ENCODE measurements at places on chromosomes 12 and 14.

GRCh38 chr14:105043641-105044040 lies 21.6 kb downstream of the GPR132 start:
- no peak for DNase-seq

- no peak for DNase-seq
Measured at GRCh38 chr12:105748806-105749600, 389.8 kb downstream of the NUAK1 start.

DNA sequence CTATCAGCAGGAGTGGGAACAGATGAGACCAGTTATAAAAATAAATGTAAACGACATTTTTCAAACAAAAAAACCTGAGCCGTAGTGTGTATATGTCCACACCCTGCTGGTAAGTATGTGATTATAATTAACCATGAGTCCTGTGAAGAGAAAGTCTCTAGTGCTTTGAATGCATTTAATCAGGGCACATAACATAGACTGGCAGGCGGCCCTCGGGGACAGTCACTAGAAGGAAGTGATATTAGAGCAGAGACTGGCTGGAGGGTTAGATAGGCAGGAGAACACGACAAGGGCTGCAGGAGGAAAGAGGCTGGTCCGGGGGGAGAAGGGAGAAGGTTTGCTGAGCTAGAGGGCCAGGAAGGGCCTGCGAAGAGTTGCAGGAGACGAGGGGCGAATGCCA lies 23.8 kb upstream of the ELK3 start:
- no peak for DNase-seq

DNA sequence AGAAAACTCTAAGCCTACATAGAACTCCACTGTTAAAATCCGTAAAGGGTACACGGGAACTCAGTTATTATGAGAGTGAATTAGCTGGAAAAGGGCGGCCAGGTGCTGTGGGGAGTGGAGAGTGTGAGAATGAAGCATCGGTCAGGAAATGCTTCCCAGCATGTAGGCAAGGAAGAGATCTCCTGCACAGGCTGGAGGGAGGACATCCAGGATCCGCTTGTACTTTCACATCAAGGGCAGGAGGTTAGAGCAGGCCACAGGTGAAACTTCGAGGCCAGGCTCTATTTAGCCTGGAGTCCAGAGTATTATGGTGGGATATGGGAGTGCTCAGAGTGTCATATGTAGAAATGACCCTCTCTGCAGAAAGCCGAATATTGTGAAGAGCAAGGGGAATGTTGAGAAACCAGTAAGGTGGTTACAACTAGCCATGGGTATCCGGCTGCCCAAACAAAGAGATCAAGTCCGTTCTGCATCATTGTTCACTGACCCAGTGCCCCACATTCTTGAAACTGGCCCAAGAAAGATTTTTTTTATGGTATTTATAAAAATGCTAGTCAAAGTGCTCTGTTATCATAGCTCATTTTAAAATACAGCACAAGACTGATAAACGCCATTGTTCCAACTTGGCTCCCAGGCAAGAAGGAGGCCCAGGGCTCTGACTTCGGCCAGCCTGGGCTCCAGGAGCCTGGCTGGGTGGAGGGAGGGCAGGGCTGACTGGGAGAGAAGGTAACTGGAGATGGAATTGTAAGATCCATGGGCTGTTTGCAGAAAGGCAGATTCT lies 79.4 kb upstream of the HIF1A start:
- no peak for DNase-seq

GRCh38 chr14:91067186-91067585 lies 6.7 kb upstream of the RPS6KA5 start:
- no peak for DNase-seq

- DNase-seq: no peak
Measured at GRCh38 chr14:77902811-77903210, 102.9 kb downstream of the ADCK1 start.

- no peak for DNase-seq
Measured at GRCh38 chr14:38366374-38366773, 110.5 kb upstream of the CLEC14A start.

GRCh38 chr14:88252498-88252897 lies 70.6 kb downstream of the KCNK10 start:
- no peak for DNase-seq

DNA sequence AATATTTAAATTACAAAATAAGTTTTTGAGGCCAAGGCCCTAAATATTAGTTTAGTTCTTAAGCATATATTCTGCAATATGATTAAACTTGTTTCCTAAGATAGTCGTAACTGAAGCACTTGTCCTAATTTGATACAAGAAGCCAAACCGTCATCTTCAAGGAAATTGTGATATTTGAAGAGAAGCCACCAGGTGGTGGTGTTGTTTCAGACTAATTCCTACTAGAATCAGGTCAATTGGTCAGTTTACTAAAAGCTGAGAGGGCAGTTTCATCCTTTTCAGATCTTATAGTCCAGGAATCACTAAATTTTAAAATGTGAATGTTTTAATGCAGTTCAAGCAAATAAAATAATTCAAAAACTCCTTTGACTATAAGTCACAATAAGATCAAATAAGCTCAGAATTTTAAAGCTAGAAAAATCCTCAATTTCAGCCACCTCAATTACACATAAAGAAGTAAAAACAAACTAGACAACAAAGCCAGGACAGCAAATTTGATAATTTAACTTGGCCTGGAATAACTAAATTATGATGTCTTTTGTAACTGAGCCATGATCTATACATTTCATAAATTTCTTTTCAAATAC lies 7.1 kb upstream of the ARL1 start:
- DNase-seq: no peak

DNA sequence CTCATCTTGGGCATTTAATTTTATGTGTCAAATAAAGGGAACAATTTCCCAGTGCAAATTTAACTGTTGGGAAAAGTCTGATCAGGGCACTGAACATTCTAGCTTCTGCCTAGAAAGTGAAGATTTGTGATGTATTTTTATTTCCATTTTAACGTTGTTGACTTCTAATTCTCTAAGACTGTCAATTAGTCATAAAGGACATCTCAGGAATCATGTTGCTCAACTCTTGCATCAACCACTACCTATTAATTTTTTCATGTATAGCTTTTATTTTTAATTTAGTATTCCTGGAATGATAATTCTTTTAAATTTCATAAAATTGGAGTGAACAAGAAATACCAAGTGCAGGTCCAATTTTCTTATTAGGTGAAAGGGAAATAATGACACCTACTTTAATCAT lies 87.9 kb upstream of the METAP2 start:
- DNase-seq: no peak

DNA sequence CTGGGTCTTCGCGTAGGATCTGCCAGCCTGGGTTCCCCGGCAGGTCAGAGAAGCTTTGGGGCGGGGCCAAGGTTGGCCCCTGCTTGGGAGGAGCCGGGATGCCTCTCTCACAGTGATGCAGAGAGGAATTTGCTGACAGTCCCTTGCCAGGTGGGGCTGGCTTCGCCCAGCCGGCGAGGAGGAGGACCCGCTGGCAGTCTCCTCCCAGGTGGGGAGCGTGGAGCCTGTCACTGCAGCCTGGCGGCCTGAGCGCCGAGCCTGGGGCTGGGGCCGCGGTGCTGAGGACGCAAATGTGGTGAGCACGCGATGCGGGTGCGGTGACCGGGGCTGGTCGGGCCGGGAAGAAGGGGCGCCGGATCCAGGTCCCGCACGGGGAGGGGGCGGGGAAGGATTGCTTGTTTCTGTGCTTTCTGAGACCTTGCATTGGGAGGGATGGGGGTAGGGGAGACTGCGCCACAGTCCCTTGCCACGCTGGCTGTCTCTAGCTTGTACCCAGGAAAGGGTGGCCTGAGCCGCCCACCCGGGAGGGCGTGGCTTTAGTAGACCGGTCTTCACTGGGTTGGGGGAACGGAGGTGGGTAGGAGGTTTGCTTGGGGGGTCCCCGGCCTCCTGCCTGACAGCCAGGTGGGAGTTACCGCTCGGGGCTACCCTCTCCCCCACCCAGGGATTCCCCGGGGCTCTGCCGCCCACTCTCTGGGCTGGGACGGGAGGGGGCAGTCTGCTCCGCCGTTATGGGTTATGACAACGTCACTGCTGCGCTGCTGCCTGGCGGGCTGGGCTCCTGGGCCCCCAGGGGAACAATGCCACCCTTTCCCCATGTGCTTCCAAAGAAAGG lies at the start of gene TMEM63C:
TSS of gene TMEM63C (plus strand) at position 196 of the 835 bp plus-strand sequence. CDS start 37,016 bp downstream, outside the sequence.
- DNase-seq: peak; percentile 4

DNA sequence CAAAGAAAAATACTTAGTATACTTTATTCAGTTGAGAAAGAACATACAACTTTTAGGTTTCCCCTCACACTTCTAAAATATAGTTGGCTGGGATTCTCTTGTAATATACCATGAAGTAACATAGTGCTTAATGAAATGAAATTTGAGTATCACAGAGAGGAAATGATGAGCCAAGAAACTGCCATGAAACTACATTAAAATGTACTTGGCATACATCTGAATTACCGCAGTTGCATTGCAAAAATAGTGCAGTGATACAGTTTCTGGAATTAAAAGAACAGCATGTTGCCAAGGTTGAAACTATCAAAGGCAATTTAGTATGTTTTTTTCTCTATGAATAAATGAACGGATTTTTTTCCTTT lies 389.2 kb downstream of the TMEM117 start:
- DNase-seq: no peak

- no peak for DNase-seq
Measured at GRCh38 chr14:85380881-85381280, 149.1 kb upstream of the FLRT2 start.

DNA sequence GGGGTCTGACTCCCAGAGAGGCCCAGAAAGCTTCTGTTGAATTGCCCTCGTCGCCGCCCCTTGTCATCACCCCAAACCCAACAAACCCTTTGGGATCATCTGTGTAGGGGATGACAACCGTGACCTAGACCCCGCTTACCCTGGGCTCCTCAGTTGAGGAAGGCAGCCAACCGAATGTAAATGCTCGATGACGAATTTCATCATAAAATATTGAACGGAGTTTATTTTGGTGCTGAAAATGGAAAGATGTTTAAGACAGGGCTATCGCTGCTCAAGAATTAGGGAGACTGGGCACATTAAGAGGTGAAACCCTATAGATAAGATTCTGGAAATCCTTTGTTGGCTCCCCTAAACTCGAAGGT lies 512 bp downstream of the ACTR10 start:
- no peak for DNase-seq

DNA sequence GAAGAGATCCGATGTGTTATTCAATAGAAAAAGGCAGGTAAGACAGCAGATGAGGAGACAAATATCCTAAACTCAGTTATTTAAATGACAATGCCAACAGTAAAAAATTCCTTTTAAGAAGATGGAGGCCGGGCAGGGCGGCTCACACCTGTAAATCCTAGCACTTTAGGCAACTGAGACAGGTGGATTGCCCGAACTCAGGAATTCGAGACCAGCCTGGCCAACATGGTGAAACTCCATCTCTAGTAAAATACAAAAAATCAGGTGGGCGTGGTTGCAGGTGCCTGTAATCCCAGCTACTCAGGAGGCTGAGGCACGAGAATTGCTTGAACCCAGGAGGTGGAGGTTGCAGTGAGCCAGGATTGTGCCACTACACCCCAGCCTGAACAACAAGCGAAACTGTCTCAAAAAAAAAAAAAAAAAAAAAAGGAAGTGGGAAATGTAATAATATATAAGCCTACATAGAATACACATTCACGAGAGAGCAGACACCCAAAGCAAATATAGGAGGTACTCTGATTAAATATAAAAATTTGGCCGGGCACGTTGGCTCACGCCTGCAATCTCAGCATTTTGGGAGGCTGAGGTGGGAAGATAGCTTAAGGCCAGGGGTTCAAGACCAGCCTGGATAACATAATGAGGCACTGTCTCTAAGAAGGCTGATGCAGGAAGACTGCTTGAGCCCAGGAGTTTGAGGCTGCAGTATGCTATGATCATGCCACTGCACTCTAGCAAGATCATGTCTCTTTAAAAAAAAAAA lies 19.0 kb downstream of the CORO1C start:
- DNase-seq: no peak

DNA sequence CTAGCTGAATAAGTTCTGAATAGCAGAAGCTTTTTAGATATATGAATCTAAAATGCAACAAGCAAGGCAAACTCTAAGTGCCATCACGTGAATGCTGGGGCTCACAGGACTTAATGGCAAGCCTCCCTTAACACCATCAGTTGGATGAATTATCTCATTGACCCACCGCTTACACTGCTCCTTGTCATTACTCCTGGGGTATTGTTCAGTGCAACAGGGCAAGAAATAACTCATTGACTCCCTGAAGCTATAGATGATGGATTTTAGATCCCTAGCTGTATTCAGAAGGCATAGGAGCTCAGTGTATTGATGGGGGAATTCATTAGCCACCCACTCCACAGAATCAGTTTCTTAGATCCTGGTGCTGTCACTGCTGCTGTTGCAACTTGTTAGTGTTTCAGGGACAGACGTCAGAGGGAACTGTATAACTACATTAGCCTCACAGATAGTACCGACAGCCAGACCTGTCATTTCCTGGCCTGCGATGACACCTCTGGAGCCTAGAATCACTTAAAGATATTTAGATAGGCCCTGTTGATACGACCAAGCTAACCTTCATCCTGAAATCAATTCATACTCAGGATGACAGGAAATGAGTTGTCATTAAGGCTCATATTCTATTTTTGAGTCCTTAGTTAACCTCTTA lies 735.3 kb downstream of the DIO2 start:
- DNase-seq: no peak

GRCh38 chr12:116213885-116214527 lies 63.5 kb downstream of the MED13L start:
- DNase-seq: no peak

Measured in activated CD4-positive, CD25-positive, alpha-beta regulatory T cell (primary cell).